Tibial nerve (tissue), 4 donors: ENCODE measurements at places on chromosomes 4 and X. TPM values are rescaled to one million over a fixed set of nuclear protein-coding genes. Genes with fewer than 3 reads are reported as not detected.
A peak's percentile ranks its signal among the peaks of the same experiment; 100 is the strongest.

The MGARP gene
- not detected for total RNA-seq

The CT45A6 gene
- total RNA-seq = not detected

GRCh38 chrX:33053001-33053400 is 158.3 kb downstream of the DMD start:
- H3K4me3 ChIP-seq = no peak overlapping the region
- H3K4me1 ChIP-seq = no peaks in the 10 kb centered on the region
- H3K27me3 ChIP-seq = no peaks in the 10 kb centered on the region
- H3K36me3 ChIP-seq = no peaks in the 10 kb centered on the region
- H3K27ac ChIP-seq = no peak overlapping the region

The PCYT1B gene
- total RNA-seq = 1.6 TPM

DNA sequence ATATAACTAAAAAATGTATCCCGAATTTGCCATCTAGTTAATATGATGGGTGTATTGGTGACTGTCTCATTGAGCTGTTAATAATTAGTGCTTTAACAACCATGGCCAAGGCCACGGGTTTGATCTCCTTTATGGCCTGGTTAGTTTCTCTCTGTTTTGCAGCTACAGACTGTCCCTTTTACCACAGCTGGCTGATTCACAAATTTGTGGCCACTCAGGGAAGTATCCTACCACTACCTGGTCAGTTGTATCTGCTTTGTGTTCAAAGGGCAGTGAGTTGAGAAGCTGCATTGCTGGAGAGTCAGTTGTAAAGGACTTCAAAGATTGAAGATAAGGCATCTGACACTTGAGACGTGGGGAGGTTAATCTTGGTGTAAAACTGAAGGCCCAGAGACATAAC is 219.1 kb upstream of the BMP3 start:
- no peak for DNase-seq
- no peaks in the 10 kb centered on the region for H3K4me1 ChIP-seq
- H3K27me3 ChIP-seq = no peaks in the 10 kb centered on the region
- no peaks in the 10 kb centered on the region for H3K36me3 ChIP-seq
- no peak overlapping the region for H3K27ac ChIP-seq

DNA sequence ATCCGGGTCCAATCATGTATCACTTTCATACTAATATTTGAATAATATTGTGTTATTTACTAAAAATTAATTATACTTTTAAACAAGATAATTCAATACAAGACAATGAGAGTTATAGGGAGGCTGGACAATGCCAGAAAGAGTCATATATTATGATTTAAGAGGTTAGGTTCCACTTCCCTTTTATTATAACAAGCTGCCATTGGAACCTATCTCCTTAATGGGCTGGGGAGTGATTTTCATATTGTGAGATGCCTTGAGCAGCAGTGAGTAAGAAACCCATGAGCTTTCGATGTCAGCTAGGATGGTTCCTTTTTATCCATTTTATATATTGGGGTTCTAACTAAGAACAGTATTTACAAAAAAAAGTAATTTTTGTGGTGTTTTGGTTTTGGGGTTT is 91.8 kb downstream of the MAB21L2 start:
- H3K27ac ChIP-seq = no peak overlapping the region
- no peaks in the 10 kb centered on the region for H3K4me1 ChIP-seq
- no peaks in the 10 kb centered on the region for H3K27me3 ChIP-seq
- H3K36me3 ChIP-seq = no peaks in the 10 kb centered on the region

The L1CAM gene
- 49.5 TPM for total RNA-seq

- no peaks in the 10 kb centered on the region for H3K27me3 ChIP-seq
- no peak overlapping the region for H3K4me3 ChIP-seq
- H3K36me3 ChIP-seq = no peaks in the 10 kb centered on the region
- H3K27ac ChIP-seq = no peak overlapping the region
Observed at GRCh38 chr4:58456727-58457384, 1346.7 kb upstream of the IGFBP7 start.

DNA sequence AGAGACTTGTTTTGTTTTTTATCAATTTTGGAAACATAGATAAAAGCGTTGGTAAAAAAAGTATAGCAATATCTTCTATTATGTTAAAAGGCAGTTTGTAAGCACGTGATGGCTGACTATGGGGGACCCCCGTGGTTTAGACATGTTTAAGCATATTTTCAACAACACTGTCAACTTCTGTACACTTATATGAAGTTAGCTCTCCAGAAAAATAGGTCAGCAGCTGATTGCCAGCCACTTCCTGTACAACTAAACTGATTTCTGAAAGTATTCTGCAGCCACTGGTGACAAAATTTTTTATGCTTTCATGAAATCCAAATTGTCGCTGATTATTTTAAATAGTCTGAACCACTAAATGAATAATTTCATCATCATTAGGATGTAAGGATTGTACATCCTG is 45.2 kb downstream of the RBMX2 start:
- H3K27ac ChIP-seq = no peak overlapping the region
- no peaks in the 10 kb centered on the region for H3K36me3 ChIP-seq
- H3K27me3 ChIP-seq = no peaks in the 10 kb centered on the region

The CT45A3 gene
- total RNA-seq = not detected

The ANXA10 gene
- not detected for total RNA-seq

- H3K36me3 ChIP-seq = no peaks in the 10 kb centered on the region
- H3K27me3 ChIP-seq = no peaks in the 10 kb centered on the region
- H3K4me1 ChIP-seq = peaks cover 10% of the 10 kb centered on the region
- H3K27ac ChIP-seq = peak overlapping the region; percentile 46
- H3K4me3 ChIP-seq = no peak overlapping the region
Observed at GRCh38 chr4:7964890-7965662, 25.4 kb upstream of the AFAP1 start.

DNA sequence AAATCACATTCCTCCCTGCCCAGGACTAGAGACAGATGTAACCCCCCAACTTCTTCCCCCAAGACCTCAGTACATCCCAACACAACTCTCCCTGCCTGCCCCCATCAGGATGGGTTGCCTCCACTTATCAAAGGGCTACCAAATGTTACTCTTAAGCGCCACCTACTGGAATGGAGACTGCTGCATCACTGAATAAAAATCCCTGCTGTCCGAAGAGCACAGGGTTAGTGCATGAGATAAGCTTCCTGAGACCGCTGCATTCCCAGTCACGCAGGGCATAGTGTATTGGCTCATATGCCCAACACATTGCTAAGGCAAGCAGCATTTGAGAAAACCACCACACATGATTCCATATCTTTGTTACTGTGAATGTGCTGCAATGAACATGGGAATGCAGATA is 544.5 kb downstream of the PPP4R3C start:
- no peaks in the 10 kb centered on the region for H3K27me3 ChIP-seq
- H3K4me1 ChIP-seq = no peaks in the 10 kb centered on the region
- H3K36me3 ChIP-seq = no peaks in the 10 kb centered on the region
- no peak for DNase-seq

DNA sequence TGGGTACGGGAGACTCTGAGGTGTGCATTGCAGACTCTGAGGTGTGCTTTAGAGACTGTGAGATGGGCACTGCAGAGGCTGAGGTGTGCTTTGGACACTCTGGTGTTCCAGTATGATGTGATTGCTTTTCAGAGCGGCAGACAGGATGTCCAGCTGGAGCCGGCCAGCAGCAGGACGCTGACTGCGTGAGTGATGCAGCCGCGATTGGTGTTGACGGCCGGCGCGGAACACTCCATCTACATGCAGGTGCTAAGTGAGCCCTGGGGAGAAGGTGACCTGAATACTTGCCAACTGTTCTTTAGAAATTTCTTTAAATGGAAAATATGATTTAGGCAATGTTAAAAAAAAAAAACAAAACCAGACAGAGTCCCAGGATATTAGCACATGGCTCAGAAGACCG is 103.1 kb upstream of the PPP2R3B start:
- no peak overlapping the region for H3K27ac ChIP-seq
- no peaks in the 10 kb centered on the region for H3K4me1 ChIP-seq
- no peak for DNase-seq
- H3K27me3 ChIP-seq = no peaks in the 10 kb centered on the region

GRCh38 chrX:17758382-17758781 is 21.1 kb downstream of the SCML1 start:
- H3K36me3 ChIP-seq = no peaks in the 10 kb centered on the region
- H3K27me3 ChIP-seq = no peaks in the 10 kb centered on the region

DNA sequence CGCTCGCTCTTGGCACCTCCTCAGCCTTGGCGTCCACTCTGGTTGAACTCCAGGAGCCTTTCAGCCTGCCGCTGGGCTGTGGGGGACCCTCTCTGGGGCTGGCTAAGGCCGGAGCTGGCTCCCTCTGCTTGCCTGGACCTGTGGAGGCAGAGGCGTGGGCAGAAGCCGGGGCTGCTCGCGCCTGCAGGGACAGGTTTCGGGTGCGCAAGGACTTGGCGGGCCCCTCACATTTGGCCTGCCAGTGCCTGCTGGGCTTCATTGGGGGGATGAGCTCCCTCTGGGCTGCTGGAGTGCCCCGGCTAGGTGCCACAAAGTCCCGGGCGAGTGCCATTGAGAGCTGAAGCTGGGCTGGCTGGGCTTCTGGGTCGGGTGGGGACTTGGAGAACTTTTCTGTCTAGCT is 371.7 kb downstream of the FAM133A start:
- H3K36me3 ChIP-seq = no peaks in the 10 kb centered on the region
- H3K27ac ChIP-seq = no peak overlapping the region
- no peak overlapping the region for H3K4me3 ChIP-seq
- no peaks in the 10 kb centered on the region for H3K4me1 ChIP-seq
- H3K27me3 ChIP-seq = peaks cover 16% of the 10 kb centered on the region

DNA sequence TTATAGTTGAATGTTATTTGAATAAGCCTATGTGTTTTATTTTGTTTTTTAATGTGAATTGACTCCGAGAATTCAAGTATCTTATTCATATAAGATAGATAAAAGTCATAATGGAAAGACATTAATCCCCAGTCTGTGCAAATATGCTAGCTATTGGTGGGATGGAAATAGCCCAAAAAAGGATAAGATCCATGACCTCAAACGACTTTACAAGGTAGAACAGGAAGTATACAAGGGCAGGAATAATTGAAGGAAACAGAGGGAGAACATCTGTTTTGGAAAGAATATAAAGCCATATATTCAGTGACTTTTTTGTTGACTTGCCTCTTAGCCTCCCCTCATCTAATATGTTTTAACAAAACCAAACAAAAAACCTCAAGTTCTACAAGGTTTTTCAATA is 9.0 kb downstream of the ABCE1 start:
- H3K36me3 ChIP-seq = no peaks in the 10 kb centered on the region
- no peaks in the 10 kb centered on the region for H3K4me1 ChIP-seq
- no peak for DNase-seq
- no peak overlapping the region for H3K27ac ChIP-seq
- no peaks in the 10 kb centered on the region for H3K27me3 ChIP-seq

GRCh38 chrX:1802912-1803311 is 188.1 kb downstream of the ASMT start:
- no peak overlapping the region for H3K4me3 ChIP-seq
- no peaks in the 10 kb centered on the region for H3K36me3 ChIP-seq
- DNase-seq = no peak
- H3K27ac ChIP-seq = no peak overlapping the region

GRCh38 chrX:68462653-68463052 is 29.4 kb upstream of the OPHN1 start:
- no peaks in the 10 kb centered on the region for H3K27me3 ChIP-seq
- no peak overlapping the region for H3K27ac ChIP-seq
- H3K4me1 ChIP-seq = no peaks in the 10 kb centered on the region
- H3K36me3 ChIP-seq = no peaks in the 10 kb centered on the region
- H3K4me3 ChIP-seq = no peak overlapping the region

- H3K27ac ChIP-seq = no peak overlapping the region
- H3K4me3 ChIP-seq = no peak overlapping the region
- DNase-seq = no peak
- H3K36me3 ChIP-seq = no peaks in the 10 kb centered on the region
- no peaks in the 10 kb centered on the region for H3K4me1 ChIP-seq
Observed at GRCh38 chrX:96843566-96843965, 40.1 kb upstream of the RPA4 start.

DNA sequence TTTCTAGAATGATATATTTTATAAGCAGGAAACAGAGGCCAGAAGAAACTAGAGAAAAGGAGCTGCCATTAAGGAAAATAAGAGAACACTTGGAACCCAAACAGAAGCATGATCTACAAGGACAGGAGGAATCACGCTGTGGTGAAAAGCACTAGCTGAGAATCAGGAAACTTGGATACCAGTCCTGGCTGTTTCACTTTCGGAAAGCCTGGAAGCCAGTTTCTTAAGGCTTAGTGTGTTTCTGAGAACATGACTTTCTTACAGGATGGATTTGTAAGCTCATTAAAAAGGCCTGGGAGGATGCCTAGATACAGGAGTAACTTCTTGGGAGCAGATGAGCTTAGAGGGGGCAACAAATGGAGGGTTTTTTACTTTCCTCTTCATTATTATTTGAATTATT is 36.9 kb downstream of the TLL1 start:
- no peaks in the 10 kb centered on the region for H3K4me1 ChIP-seq
- H3K27me3 ChIP-seq = no peaks in the 10 kb centered on the region
- H3K27ac ChIP-seq = no peak overlapping the region
- H3K36me3 ChIP-seq = no peaks in the 10 kb centered on the region

GRCh38 chr4:104508224-104508623 is 13.5 kb upstream of the CXXC4 start:
- DNase-seq = no peak
- no peaks in the 10 kb centered on the region for H3K4me1 ChIP-seq
- H3K27ac ChIP-seq = no peak overlapping the region
- H3K4me3 ChIP-seq = no peak overlapping the region
- H3K27me3 ChIP-seq = no peaks in the 10 kb centered on the region

DNA sequence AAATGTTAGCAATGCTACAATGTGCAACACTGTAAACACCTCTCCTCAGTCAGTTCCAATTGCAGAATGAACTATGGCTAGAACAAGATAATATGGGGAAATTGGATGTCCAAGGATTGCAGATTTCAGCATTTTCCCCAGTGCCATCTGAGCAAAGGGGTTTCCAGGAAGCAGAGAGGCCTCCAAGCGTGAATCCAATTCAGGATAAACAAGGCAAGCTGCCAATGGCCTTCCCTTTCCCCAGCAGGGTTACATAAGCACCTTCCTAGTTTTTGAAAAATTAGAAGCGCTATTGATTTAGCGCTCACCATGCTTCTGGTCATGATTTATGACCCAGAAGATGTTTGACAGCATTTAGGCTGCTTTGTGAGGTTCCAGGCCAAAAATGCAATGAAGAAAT is 223.0 kb upstream of the GATB start:
- H3K27me3 ChIP-seq = no peaks in the 10 kb centered on the region
- no peak overlapping the region for H3K4me3 ChIP-seq
- H3K36me3 ChIP-seq = no peaks in the 10 kb centered on the region
- no peak for DNase-seq

DNA sequence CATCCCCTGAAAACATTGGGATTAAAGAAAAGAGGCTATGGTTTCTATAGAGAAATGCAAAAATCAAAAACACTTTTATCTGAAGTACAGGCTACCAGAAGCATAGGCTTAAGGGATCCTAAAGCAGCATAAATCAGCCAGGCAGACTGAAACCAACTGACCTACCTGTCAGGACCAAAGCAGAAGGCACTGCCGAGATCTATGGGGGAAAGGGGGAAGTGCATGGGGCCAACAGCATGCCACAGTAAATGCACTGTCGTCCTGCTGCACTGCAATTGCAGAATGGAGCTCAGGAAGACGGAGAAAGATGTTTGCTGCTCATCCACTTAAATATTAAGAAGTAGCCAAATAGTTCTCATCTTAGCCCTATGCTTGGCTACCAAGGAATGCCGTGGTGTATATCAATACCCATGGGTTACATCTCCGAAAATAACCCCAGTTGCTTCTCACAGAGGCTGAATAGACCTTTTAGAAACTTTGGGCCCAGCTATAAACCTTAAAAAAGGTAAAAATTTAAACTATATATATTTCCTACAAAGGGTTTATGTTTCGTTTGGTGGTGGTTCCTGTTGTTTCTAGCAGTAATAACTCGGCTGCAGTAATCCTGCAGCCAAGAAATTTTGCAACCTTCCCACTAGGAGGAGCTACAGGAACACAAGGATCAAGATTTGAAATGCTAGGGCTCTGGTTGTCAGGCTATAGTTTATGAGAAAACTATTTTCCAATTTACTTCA is 312.2 kb upstream of the DIAPH2 start:
- no peaks in the 10 kb centered on the region for H3K4me1 ChIP-seq
- H3K27me3 ChIP-seq = peaks cover 8% of the 10 kb centered on the region
- no peak overlapping the region for H3K4me3 ChIP-seq
- no peak for DNase-seq
- H3K27ac ChIP-seq = no peak overlapping the region

The ZNF711 gene
- 2.1 TPM for total RNA-seq
